Cardiac muscle cell (in vitro differentiated cells and primary cell): ENCODE measurements at places on chromosomes 12 and 14. TPM values are rescaled to one million over a fixed set of nuclear protein-coding genes. Genes with fewer than 3 reads are reported as not detected.

PZP gene
- not detected in 2 replicates for total RNA-seq

NFE2 gene
- total RNA-seq, result 4.9 and 9.9 TPM in 2 replicates

FOXN3 gene
- 51.7 and 74.8 TPM in 2 replicates for total RNA-seq

STRAP gene
- total RNA-seq, result 81.6 and 91.1 TPM in 2 replicates

DNA sequence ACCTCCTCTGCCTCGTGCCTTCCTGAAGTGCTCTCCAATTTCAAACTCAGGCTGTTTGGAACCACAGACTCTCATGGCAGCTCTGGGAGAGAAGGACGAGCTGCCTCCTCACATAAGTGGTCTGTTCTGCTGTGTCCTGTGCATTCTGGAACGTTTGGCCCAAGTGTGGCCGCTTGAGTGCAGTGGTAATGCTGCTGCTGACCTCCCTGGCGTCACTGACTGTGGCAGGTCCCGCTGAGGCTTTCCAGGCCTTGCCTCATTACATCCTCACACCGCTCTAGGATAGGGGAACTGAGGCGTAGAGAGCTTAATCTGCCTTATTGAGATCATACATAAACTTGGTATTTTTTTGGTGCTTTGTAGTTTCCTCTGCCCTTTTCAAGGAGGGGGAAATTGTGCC, 14.2 kb downstream of the CCDC92 start:
- H3K27ac ChIP-seq, result peak overlapping the region; percentile 79
- H3K4me3 ChIP-seq, result no peak overlapping the region
- DNase-seq, result no peak
- H3K4me1 ChIP-seq, result no peaks in the 10 kb centered on the region
- H3K36me3 ChIP-seq, result no peaks in the 10 kb centered on the region

GRCh38 chr14:53714495-53715192, 242.0 kb downstream of the BMP4 start:
- DNase-seq, result no peak
- H3K4me1 ChIP-seq, result peaks cover 6% of the 10 kb centered on the region
- no peak overlapping the region for H3K4me3 ChIP-seq
- no peak overlapping the region for H3K27ac ChIP-seq
- no peaks in the 10 kb centered on the region for H3K27me3 ChIP-seq
- H3K36me3 ChIP-seq, result no peaks in the 10 kb centered on the region

DNA sequence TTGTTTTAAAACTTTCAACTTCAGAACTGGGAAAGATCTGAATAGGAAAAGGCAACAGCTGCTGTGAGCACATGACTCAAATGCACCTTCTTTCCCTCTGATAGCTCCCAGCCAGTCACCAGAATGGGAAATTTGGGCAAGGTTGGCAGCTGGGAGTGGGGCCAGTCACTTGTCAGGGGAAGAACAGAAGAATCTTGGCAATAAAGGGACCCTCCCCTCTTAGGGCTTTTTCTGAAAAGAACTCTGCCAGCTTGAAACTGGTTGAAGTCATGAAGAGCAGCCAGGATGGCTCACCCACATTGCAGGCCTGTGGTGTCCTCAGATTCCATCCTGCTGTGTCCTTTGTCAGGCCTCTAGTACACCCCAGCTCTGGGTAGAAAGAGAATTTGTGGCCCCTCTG, 10.3 kb upstream of the RIC8B start:
- no peaks in the 10 kb centered on the region for H3K27me3 ChIP-seq
- DNase-seq, result no peak
- peaks cover 37% of the 10 kb centered on the region for H3K4me1 ChIP-seq
- H3K27ac ChIP-seq, result no peak overlapping the region

DNA sequence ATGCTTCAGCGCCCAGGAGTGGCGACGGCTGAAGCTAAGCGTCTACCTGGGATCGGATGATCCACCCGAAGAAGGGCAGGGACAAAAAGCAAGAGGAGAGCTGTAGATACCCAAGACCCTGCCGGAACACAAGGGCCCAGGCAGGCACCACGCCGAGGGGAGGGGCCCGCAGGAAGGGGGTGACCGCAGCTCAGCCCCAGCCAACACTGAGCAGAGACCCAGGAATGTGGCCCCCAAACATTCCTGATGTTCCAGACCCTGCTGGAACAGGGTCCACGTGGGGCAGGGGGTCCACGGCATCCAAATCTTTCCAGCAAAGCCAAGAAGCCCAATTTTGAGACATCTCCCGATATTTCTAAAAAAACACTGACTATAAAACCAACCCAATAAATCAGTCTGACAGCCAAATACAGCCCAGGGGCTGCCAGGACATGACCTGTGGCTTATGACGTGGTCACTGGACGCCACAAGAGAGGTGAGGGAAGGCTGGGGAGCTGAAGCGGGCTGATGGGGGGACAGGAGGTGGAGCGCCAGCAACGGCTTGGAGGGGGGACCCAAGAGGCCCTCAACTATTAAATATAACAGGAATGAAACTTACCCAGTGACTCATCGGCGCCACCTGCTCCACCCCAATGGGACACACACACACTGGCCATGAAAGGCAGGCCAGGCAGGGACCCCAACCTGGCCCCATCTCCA, 58.9 kb downstream of the NCOR2 start:
- H3K27me3 ChIP-seq, result no peaks in the 10 kb centered on the region
- H3K4me1 ChIP-seq, result peaks cover 61% of the 10 kb centered on the region
- H3K4me3 ChIP-seq, result no peak overlapping the region
- DNase-seq, result no peak
- H3K36me3 ChIP-seq, result no peaks in the 10 kb centered on the region
- H3K27ac ChIP-seq, result peak overlapping the region; percentile 90

DNA sequence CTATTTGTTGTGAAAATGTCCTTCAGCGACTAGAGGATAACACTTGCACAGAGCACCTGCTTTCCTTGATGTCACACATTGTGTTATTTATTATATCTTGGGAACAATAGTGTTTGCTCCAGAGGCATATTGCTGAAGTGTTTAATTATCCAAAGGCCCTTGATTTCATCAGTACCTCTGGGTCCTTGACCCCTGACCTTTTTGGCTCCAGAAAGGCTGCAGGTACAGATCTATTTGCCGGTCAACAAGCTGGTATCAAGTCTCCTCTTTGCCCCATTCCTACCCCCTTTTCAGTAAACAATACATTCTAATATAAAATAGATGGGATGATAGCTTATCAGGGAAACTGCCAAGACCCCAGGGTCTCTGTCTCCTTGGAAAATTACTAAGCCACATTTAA, 206.8 kb downstream of the DACT1 start:
- H3K36me3 ChIP-seq, result no peaks in the 10 kb centered on the region
- no peak for DNase-seq
- no peaks in the 10 kb centered on the region for H3K27me3 ChIP-seq
- peak overlapping the region; percentile 69 for H3K27ac ChIP-seq

DNA sequence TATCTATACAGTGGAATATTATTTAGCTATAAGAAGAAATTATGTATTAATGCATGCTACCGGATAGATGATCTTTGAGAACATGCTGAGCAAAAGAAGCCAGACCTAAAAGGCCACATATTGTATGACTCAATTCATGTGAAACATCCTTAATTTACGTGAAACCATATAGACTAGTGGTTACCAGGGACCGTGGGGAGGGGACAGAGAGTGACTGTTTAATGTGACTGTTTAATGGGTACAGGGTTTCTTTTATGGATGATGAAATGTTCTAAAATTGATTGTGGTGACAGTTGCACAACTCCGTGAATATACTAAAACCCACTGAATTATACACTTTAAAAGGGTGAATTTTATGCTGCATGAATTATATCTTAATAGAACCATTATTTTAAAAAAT, 8.5 kb upstream of the BCL7A start:
- no peak overlapping the region for H3K27ac ChIP-seq
- no peaks in the 10 kb centered on the region for H3K4me1 ChIP-seq
- no peak for DNase-seq
- no peak overlapping the region for H3K4me3 ChIP-seq
- H3K27me3 ChIP-seq, result no peaks in the 10 kb centered on the region
- H3K36me3 ChIP-seq, result no peaks in the 10 kb centered on the region

- H3K4me1 ChIP-seq, result peaks cover 33% of the 10 kb centered on the region
- DNase-seq, result no peak
- peak overlapping the region; percentile 87 for H3K27ac ChIP-seq
- H3K36me3 ChIP-seq, result peaks cover 11% of the 10 kb centered on the region
- H3K4me3 ChIP-seq, result no peak overlapping the region
Measured at GRCh38 chr14:64726585-64726890, 22.3 kb downstream of the PLEKHG3 start.

DNA sequence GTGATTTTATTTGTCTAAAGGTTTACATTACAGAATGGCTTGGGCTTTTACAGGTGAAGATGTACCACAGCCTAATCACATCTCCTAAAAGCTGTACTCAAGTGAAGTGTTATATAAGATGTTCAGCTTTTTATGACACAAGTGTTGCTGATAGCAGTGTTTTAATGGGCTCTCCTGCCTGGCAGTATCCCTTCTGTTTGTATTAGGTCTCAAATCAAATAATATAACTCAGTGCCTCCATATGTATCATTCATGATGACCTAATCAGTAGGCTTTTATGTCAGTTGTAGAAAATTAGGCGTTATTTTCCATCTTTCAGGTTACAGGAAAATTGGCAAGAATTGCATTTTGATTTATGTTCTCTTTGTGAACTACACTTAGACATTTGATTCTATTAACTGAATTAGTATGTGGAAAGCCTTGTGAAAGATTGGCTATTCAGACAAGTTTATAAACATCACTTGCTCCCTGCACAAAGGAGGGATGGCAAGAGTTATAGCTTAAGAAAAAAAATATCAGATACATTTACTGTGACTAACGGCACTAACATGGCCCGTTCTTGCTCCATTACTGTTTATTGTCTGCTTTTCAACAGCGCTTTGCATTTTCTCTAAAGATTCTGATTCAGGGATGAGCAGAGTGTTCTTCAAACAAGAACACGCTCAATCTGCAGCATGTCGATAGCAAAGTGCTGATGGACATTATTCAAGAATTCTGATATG, 143.7 kb upstream of the DIO2 start:
- no peaks in the 10 kb centered on the region for H3K27me3 ChIP-seq
- H3K36me3 ChIP-seq, result no peaks in the 10 kb centered on the region
- no peak overlapping the region for H3K4me3 ChIP-seq
- DNase-seq, result no peak
- H3K4me1 ChIP-seq, result no peaks in the 10 kb centered on the region
- H3K27ac ChIP-seq, result no peak overlapping the region

DNA sequence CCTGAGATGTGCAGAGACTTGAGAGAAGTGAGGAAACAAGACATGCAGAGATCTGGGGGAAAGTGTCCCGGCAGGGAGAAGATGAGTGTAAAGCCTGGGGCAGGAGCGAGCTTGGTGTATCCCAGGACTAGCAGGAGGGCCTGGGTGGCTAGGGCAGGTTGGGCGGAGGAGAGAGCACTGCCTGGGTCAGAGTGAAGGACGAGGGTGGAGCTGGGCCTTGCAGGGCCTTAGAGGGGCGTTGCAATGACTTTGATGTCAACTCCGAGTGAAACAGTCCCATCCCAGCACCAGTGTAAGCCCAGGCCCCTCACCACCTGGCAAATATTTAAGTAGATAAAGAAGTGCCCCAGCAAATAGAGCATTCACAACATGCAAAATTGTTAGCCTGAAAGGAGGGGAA, 24.2 kb upstream of the RFLNA start:
- H3K27ac ChIP-seq, result no peak overlapping the region
- H3K27me3 ChIP-seq, result no peaks in the 10 kb centered on the region
- H3K36me3 ChIP-seq, result no peaks in the 10 kb centered on the region
- no peak overlapping the region for H3K4me3 ChIP-seq
- no peak for DNase-seq

DNA sequence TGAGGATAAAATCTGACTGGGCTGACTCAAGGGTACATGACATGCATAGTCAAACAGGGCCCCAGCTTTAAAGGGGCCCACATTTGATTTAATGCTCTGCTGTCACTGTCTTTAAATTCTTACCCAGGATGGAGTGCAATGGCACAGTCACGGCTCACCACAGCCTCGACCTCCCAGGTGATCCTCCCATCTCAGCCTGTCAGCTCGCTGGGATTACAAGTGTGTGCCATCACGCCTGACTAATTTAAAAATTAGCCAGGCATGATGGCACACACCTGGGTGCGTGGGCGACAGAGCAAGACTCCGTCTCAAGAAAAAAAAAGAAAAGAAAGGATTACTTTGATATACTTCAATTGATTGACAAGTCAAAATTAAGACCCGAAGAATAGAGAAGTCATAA, 9.2 kb upstream of the PLBD1 start:
- H3K27me3 ChIP-seq, result no peaks in the 10 kb centered on the region
- no peaks in the 10 kb centered on the region for H3K36me3 ChIP-seq
- DNase-seq, result no peak
- H3K4me3 ChIP-seq, result no peak overlapping the region
- H3K27ac ChIP-seq, result no peak overlapping the region
- H3K4me1 ChIP-seq, result no peaks in the 10 kb centered on the region

DNA sequence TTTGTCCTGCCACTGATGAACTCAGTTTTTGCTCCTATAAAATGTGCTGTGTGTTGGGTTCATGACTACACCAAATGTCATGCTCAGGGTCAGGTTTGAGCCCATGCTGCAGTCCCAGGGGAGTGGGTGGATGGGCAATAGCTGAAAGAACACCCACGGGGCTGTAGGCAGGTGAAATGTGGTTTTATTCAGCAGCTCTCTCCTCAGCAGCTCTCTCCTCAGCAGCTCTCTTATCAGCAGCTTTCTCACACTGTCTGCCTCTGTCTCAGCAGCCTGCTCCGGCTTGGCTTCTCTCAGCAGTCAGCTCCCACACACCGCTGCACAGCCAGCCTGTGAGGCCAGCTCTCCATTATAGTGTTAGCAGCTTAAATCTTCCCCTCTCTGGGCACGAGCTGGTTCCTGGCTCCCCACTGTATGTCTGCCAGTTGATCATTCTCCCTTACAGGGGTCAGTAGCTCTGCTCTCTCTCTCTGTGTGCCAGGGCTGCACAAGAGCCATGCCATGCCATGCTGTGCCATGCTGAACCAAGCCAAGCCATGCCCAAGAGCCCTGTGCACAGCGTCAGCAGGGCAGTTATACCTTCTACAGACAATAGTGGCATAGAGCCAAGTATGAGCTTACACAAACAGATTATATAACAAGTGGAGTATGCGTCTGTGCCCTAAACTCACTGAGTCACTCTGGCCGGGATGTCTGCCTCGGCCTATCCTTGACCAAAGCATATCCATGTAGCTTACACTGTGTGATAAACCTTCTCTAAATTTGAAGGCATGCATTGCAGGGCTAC, 303.3 kb upstream of the TMPO start:
- H3K36me3 ChIP-seq, result no peaks in the 10 kb centered on the region
- no peaks in the 10 kb centered on the region for H3K4me1 ChIP-seq
- no peak overlapping the region for H3K27ac ChIP-seq
- H3K27me3 ChIP-seq, result no peaks in the 10 kb centered on the region
- no peak overlapping the region for H3K4me3 ChIP-seq
